ENCODE measurements at places on chromosomes 3 and 15.
A peak's percentile ranks its signal among the peaks of the same experiment; 100 is the strongest.

- DNase-seq, result no peak
Observed at GRCh38 chr15:59327942-59328341, 44.7 kb downstream of the MYO1E start.

- DNase-seq, result no peak
Observed at GRCh38 chr3:132543011-132543739, 53.9 kb upstream of the ACKR4 start.

DNA sequence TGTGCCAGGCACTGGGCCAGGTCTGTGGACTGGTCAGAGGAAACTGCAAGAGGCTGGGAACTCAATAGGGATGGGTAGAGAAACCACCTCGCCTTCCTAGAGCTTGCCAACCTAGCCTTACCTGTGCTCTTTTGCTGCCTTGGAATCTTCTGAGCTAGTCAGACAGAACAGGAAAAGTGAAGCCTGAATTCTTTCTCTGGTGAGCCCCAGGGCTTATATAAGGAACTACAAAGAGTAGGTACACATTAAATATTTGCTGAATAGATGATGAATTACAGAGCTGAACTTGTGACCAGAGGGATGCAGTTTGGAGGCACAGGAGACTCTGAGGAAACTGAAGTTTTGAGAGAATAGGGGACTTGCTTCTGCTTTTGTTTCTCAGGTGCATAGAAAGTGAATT, 15.6 kb upstream of the FBXW12 start:
- peak; percentile 0 for DNase-seq

GRCh38 chr3:46987743-46988401, 8.4 kb downstream of the NBEAL2 start:
- no peak for DNase-seq

GRCh38 chr3:68271145-68271544, 616.7 kb upstream of the SUCLG2 start:
- DNase-seq, result no peak

DNA sequence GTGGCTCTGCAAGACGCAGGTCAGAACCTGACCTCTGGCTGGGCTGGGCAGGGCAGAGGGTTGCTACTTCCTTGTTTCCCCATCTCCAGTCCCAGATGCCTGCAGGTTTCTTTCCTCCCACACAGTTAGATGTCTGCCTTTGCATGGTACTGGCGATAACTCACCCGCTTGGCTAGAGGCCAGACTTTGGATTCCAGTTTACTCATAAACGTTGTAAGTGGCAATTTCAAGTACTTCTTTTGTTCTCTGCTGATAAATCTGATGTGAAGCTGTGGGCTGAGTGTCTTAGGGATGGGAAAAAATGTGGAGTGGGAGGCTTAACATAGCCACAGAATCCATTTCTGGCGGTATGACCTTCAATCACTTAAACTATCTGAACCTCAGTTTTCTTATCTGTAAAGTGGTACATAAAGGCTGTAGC, 194.2 kb downstream of the EBLN2 start:
- peak; percentile 52 for DNase-seq

DNA sequence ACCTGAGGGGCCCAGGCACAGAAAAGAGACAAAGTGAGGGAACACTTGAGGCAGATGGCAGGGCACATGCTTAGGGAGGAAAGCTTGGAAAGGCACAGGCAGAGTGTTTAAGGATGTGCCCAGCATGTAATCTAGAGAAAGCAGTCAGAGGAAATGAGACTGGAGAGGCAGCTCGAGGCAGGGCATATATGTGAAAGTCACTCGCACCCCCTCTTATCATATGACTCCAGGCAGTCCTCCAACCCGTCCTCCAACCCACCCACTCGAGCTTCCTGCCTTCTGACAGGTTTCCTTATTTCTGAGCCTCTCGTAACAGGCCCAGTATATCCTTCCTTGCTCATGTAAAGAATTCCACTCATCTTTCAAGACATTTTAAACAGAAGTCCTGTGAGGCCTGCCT, 294.0 kb downstream of the SOX2 start:
- no peak for DNase-seq

GRCh38 chr3:154193000-154193615, 71.9 kb downstream of the ARHGEF26 start:
- DNase-seq, result no peak

GRCh38 chr15:29046977-29047376, 161.2 kb downstream of the APBA2 start:
- DNase-seq, result no peak

DNA sequence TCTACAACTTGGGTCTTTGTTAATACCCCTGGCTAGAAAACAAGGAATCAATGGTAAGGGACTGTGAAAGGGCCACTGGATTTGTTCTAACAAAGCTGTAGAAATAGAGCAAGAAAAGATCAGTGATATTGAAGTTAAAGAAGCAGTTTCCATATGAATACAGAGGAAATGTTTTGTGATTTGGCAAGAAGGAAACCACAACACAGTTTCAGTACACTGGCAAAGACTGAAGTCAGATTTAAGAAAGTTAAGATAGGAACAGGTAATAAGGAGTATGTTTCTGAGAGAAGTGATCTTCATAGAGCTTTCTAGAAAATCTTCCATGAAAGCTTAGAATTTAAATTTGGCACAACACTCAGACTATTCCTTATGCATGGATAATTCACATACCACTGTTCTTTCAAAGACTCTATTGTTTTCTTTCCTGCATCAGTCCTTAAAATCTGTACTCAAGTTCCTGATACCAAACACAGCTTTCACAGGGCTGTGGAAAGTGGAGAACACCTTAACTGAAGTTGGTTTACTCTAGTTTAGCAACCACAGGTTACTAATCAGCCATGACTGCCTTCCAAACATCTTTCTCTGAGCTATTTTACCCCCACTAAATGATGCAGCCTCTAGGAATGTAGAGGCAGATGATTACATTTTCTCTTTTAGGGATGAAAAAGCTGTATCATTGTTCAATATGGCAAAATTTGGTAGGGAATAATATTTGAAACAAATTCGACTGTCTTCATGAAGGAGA, 32.4 kb upstream of the ALCAM start:
- no peak for DNase-seq

DNA sequence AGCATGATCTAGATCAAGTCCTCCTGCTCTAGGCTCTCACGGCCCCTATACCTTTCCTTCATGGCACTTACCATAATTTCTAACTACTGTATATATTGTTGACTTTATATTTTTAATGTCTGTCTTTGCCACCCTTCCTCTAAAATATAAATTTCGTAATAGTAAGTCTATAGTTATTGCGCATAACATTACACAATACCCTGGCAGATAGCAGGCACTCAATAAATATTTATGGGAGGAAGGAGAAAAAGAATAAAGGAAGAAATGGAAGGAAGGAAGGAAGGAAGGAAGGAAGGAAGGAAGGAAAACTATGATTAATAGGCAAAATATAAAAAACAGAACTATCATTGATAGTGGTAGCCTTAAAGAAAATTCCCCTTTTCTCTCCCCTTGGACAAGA, 190.3 kb upstream of the LMCD1 start:
- DNase-seq, result no peak

DNA sequence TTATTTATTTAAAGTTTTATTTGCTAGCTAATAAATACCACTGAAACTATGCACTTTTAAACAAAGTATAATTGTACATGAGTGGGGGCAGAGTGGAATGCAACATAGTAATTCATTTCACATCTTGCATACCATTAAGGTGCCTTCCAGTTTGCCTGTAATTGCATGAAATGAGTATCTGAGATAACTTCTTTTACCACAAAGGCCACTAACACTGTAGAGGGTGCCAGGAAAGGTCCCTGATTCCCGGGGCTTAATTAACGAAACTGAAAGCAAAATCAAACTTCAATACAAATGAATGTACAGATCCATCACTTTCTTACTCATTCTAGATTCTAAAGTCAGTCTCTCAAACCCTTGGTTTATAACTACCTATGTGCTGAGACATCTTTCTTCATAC, 2.1 kb downstream of the CD47 start:
- no peak for DNase-seq

DNA sequence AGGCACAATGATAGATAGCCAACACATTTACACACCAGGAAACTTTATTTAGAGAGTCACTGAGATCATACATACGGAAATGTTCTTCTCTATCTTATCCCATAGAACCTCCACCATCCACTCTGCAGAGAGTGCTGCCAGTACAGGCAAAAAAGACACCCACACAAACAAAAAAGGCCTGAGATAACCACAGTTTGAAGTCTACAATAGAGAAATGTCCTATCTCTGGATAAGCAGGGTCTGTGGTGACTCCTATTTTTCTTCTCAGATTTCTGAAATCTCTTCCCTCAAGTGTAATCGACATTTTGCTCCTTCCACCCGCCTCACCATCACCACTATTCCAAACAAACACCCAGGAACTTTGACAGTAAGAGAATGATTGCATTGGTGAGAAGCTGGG, 413.9 kb upstream of the NR2F2 start:
- no peak for DNase-seq

- DNase-seq, result no peak
Observed at GRCh38 chr15:95175914-95176658, 944.7 kb downstream of the MCTP2 start.

GRCh38 chr3:58596834-58597518, 19.8 kb upstream of the FAM107A start:
- DNase-seq, result no peak

GRCh38 chr3:173531602-173532001, 134.1 kb downstream of the NLGN1 start:
- DNase-seq, result no peak

DNA sequence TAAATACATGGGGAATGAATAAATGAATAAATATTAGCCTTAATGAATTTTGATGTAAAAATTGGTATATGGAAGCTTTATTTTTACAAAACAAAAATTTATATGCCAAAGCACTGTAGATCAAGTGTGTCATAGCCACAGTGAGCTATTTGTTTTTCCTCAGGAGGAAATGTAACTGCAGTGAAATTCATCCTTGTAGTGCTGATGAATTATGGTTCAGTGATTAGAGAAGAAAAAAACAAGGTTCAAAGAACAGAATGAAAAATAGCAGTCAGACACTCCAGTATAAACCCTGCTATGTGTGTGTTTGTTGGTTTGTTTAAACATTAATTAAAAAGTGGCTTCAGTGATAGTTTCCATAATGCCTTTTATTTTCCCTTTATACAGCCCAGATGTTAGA, 228.0 kb upstream of the GPR149 start:
- no peak for DNase-seq

GRCh38 chr3:55416331-55416821, 70.7 kb downstream of the WNT5A start:
- no peak for DNase-seq

DNA sequence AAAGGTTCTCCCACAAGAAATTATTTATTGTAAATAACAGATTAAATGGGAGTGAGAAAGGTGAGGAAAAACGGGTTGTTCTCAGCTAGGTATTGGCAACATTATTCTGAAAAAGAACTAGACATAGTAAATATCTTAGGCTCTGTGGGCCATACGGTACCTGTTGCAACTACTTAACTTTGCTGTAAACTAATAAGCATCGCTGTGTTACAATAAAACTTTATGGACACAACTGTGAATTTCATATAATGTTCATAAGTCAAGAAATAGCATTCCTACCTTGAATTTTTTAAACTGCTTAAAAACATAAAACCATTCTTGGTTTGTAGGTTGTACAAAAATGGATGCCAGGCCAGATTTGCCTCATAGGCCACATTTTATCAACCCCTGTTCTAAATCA, 183.9 kb downstream of the TBC1D5 start:
- no peak for DNase-seq

- DNase-seq, result no peak
Observed at GRCh38 chr3:149850787-149851584, 38.0 kb downstream of the RNF13 start.

DNA sequence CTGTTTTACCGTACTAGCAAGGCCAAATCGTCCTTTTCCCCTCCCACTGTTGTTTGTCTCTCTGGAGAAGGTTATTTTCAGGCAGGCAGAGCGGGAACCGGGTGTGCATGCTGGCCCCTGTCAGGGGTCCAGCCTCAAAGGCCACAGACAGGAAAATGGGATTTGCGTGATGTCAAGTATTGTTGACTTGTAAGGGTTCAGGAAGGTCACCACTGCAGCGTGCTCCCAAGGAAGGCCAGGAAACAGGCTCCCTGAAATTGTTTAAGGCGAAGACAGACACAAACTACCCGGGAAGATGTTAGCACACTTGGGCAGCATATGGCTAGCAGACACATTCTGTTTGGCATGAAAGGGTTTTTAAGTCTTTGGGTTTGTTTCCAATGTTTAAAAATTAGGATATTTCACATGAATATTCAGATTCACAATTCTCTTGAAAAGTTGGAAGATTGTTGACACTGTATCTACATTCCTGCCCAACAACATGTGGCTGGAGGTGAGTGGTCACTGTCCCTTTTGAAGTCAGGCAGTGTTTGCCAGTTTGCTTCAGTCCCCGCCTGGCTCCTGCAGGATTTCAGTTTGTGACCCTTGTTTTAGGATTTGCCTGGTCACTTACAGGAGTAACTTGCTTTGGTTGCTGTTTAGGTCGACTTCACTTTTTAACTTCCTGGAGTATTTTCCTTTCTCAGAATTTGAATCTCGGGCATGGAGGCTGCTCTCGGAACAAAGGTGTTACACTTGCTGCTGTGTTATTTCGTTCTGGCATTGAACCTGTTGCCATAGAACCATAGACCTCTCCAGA, 90.4 kb downstream of the BDH1 start:
- no peak for DNase-seq

DNA sequence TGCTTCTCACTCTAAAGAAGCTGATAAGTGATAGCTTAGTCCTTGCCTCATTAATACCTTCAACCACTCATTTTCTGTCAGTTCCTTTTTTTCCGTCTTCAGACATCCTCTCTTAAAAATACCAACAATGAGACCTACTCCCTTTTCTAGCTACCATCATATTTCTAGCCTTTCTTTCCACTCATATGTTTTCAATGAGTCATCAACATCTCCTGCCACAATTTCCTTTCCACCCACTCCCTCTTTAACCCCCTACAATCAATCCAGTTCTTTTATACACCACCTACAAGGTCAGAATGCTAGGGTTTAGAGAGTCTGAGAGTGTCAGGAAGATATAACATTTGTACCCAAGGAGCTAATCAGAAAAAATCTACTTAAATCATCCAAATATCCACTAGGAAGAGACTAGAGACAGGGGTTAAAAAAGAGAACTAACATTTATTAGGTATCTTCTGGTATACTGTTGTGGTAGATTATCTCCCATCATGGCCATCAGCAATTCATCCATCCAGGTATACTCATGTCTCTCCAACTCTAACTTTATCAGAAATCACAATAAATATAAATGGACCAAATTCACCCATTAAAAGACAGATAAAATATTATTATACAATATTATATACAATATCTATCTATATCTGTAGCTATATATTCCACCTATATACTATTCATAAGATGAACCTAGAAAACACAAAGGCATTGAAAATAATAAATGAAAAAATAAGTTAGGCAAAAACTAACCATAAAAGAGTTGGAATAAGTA, 42.5 kb downstream of the MYLK start:
- DNase-seq, result no peak

DNA sequence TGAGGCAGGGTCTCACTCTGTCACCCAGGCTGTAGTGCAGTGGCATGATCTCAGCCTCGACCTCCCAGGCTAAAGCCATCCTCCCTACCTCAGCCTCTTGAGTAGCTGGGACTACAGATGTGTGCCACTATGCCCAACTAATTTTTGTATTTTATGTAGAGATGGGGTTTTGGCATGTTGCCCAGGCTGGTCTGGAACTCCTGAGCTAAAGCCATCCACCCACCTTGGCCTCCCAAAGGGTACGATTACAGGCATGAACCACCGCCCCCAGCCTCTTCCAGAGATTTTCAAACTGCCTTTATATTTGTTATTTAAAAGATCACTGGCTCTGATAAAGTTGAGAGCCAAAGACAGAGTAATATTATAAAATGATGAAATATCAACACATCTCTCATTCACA, 37.3 kb downstream of the BSN start:
- DNase-seq, result no peak

- no peak for DNase-seq
Observed at GRCh38 chr3:126121074-126121473, 37.1 kb upstream of the SLC41A3 start.

Data from renal pelvis (tissue), 12 donors.